ENCODE measurements at places on chromosomes 13 and 19. TPM values are rescaled to one million over a fixed set of nuclear protein-coding genes. Genes with fewer than 3 reads are reported as not detected.

DNA sequence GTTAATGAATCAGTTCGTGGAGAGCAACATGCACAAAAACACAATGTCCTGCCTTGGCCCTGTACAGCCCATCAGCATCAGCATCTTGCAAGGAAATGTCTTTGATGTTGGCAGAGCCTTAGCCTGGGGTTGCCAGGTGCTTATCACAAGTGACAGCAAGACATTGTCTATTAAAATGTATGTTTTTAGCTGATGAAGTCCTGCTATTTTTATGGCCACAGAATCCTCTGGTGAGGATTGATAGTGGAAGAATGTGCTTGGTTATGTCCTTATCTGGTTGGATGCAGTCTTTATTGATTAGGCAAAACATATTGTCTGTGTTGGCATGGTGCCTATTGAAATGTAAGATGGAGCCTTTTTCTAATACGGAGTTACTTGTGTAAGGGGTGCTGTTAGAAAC lies 1427.0 kb upstream of the MIR17HG start:
- DNase-seq, result no peak

STOML3 gene
- total RNA-seq, result not detected

DNA sequence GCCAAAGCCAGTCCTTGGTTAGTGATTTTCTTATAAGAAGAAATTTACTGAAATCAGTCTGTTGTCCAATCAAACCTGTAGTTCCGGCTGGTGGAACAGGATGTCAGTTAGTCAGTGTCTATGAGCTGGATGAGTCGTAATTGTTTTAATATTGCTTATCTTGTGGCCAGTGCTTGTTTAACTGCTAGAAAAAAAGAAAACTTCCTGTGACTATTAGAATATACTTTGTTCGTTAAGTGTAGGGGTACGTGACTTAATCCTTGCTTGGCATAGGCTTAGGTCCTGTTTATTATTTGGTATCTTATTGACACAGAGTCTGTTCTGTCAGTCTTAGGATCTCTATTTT lies 1484.8 kb upstream of the MIR17HG start:
- DNase-seq, result no peak

GRCh38 chr13:32175943-32176342 lies 139.2 kb downstream of the ZAR1L start:
- no peak for DNase-seq

DNA sequence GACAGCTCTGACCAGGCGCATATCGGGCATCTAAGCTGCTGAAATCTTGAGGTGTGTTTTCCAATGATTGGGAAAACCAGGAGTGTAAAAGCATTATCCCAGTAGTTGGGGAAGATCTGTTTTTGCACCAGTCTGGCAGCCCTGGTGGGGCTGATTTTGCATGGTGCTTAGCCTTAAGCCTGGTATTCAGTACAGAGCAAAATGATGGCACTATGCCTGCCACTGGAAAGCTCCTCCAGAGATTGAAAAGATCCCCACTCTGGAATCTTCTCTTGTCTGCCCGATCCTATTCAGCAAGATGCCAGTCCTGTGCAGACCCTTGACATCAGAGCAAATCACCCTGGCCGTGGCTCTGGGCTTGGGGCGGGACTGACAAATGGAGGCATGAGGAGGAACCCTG lies 44.7 kb upstream of the SIAH3 start:
- no peak for DNase-seq

IQCN gene
- 4.4 TPM for total RNA-seq

RDH8 gene
- not detected for total RNA-seq

ZNF444 gene
- total RNA-seq, result 19.5 TPM

DNA sequence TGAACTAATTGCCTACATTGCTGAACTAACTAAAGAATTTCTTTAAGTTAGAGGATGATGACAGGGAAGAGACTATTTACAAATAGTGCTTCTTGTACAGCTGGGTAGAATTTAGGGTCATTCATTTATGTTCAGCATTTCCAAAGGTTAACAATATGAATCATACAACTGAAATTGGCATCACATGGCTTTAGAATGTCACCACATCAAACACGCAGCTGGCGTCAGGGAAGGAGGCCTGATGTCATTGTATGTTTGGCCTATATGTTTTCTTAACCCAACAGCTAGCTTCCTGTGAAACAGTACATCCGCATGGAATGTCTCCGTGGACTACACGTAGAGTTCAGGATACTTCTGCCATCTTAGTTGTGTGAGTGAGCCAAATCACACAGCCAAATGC lies 99.0 kb upstream of the TNFSF11 start:
- DNase-seq, result peak; percentile 39

GRCh38 chr13:114068656-114069318 lies 63.6 kb downstream of the RASA3 start:
- peak; percentile 88 for DNase-seq

DNA sequence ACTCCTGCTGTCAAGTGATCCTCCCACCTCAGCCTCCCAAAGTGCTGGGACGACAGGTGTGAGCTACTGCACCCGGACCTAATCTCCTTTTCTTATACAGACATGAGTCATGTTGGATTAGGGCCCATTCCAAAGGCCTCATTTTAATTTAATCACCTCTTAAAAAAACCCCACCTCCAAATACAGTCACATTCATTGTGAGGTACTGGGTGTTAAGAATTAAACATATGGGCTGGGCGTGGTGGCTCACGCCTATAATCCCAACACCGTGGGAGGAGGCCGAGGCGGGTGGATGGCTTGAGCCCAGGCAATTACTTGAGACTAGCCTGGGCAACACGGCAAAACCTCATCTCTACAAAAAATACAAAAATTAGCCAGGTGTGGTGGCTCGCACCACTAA lies 46.6 kb downstream of the PIN1 start:
- no peak for DNase-seq

GRCh38 chr13:31073859-31074718 lies 87.6 kb downstream of the HSPH1 start:
- DNase-seq, result peak; percentile 34

ZNF431 gene
- 10.1 TPM for total RNA-seq

TGFBR3L gene
- 0.99 TPM for total RNA-seq

GRCh38 chr19:36709423-36709822 lies 22.0 kb downstream of the ZNF567 start:
- DNase-seq, result no peak

DNA sequence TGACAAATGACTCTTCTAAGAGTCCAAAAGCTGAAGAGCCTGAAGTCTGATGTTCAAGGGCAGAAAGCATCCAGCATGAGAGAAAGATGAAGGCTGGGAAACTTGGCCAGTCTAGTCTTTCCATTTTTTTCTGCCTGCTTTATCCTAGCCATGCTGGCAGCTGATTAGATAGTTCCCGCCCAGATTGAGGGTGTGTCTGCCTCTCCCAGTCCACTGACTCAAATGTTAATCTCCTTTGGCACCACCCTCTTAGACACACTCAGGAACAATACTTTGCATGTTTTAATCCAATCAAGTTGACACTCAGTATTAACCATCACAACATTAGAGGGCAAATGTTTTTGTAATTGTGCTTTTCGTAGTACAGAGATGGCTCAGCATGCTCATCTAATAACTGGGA lies 267.5 kb upstream of the KLHL1 start:
- no peak for DNase-seq

- DNase-seq, result peak; percentile 80
Observed at GRCh38 chr13:48500652-48501197, 32.2 kb downstream of the RCBTB2 start.

APOC1 gene
- total RNA-seq, result 1.7 TPM

USHBP1 gene
- total RNA-seq, result not detected

DNA sequence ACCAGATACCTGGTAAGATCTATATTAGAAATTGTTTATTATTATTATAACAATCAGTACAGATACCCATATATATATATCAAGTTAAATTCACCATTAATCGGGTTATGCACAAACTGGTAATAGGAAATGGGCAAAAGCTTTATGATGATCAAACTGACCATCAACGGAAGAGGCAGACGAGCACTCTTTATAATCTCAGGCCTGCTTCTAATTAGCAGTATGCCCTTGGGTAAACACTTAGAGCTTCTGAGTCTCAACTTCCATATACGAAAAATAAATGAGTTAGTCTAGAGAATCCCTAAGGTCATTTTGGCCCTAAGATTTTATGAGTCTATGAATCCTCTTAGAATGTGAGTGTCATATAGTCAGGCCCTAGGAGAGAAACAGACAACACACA lies 710.9 kb downstream of the PCDH9 start:
- no peak for DNase-seq

- peak; percentile 66 for DNase-seq
Observed at GRCh38 chr19:13441810-13442512, 64.3 kb downstream of the CACNA1A start.

ZNF615 gene
- total RNA-seq, result 10.8 TPM

SHISA2 gene
- 0.90 TPM for total RNA-seq

PGLYRP1 gene
- total RNA-seq, result not detected

ASF1B gene
- 1.7 TPM for total RNA-seq

DNA sequence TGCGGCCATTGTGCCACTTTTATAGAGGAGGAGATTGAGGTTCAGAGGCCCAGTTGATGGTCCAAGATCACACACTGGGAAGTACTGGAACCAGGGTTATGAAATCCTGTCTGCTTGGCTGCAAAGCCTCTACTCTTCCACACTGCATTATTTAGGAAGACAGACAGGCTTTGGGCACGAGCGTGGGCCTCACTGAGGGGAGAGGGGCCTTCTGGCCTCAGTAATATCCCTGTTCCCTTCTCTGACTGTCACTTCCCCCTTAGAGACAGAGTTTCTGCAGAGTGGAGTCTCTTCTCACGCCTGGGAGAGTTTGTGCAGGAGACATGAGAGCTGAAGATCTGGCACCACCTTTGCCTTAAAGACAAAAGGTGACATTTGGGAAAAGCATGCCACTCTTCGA lies 49.0 kb upstream of the PNMA8B start:
- no peak for DNase-seq

DNA sequence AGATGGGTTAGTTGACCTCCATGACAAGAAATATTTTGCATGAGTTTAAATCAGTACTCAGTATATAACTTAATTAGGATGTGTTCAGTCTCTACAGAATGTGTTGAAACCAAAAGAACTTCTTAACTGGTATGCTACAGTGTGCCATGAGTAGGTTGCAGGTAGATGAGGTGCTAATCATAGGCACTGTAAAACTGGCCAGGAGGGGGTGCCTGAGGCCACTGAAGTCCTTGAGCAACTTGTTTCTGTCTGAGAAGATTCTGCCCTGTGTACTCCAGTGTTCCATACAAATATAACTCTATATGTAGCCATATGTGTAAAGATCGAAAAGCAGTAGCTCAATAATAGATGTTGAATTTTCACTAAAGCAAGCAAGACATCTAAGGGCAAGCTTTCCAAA lies 549.2 kb upstream of the KLF12 start:
- DNase-seq, result peak; percentile 7

C19orf81 gene
- total RNA-seq, result not detected

GRCh38 chr19:1823539-1824251 lies 11.6 kb upstream of the ATP8B3 start:
- DNase-seq, result no peak

- DNase-seq, result no peak
Observed at GRCh38 chr13:47206111-47206510, 309.3 kb upstream of the HTR2A start.

DNA sequence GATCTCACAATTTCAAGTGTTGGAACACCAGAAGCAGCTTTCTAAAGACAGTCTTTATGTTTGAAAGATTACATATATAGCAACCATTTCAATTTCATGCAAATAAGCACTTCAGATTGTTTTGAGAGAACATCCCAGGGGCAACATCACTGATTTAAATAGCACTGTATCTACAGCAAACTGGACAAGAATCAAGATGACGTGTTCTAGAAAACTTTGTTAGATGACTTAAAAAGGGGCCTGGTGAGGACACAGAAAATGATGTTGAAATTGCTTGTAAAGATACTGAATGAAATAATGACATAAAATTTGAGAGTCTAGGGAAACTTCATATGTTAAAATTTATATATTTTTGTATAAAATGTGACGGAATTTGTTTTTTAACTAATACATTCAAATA lies 277.1 kb downstream of the KLF12 start:
- DNase-seq, result peak; percentile 47
